ENCODE measurements at places on chromosomes 4 and X. TPM values are rescaled to one million over a fixed set of nuclear protein-coding genes. Genes with fewer than 3 reads are reported as not detected.

The NPY5R gene
- polyA plus RNA-seq: 0.18 TPM

The SPANXA1 gene
- polyA plus RNA-seq: not detected

The MEPE gene
- polyA plus RNA-seq: not detected

- DNase-seq: no peak
Measured at GRCh38 chr4:100782356-100782755, 264.5 kb upstream of the EMCN start.

GRCh38 chr4:8644966-8645752, 52.6 kb downstream of the CPZ start:
- DNase-seq: no peak

DNA sequence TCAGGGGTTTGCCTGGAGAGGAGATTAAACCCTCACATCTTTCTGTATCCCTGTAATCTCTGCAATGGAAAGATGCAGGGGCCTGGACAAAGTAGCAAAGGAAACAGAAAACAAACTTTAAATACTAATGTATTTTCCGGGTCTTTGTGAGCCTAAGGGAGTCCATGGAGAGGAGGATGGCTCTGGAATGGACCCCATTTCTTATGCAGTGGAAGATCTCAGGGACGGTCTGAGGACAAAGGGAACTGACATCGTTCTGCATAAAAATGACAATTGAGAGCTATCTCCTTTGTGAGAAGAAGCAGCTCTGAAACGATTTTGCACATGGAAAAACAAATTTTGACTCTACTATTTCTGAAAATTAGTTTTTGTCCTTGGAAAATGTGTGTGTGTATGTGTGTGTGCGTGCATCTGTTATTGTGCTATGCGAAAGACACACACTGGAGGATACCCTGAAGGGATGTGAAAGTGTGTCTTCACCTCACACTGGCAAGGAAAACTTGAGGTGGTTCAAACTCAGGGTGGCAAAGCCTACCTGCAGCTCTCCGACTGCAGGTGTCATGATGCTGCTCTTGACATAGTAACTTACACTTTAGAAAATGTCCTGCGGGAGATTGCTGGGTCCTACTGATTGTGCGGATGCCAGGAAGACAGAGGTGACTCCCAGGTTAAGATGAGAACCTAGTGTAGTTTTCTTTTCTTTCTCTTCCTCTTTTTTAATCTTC, 126.4 kb upstream of the JADE1 start:
- no peak for DNase-seq

- DNase-seq: peak; percentile 57
Measured at GRCh38 chr4:31360786-31361185, 640.6 kb downstream of the PCDH7 start.

DNA sequence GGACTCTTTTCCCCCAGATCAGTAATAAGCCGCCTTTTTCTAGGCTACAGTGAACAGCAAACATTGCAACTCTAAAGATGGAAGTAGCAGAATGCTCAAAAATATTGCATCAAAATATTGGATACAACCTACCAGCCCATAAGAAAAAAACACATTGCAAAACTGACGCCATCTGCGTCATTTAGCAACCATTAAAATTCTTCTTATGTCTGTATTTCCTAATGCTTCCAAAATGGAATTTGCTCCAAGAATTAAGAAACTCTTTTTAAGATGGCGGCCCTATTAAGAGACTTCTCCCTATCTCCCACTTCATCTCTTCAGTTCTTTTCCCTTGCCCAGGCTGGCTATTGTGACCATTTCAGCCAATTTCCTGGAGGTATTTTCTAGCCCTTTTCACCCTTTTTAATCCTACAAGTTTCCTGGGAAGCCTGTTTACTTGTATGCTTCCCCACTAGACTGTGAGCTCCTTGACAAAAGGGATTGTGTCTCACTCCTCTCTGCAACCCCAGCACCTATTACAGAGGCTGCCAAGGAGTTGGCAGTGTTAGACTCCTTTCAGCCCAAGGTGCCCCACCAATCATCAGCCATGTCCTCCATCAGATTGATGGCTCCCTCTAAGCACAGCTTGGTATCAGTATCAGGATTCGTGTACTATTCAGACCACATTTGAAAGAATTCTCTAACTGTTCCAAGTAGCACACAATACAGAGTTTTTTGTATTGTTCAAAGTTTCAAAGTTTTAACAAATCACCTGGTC, 4.4 kb downstream of the GPC3 start:
- DNase-seq: no peak

- DNase-seq: no peak
Measured at GRCh38 chr4:163609019-163609418, 114.5 kb downstream of the TMA16 start.

All from muscle of arm (tissue), 14 donors.